ENCODE measurements at places on chromosomes 1 and 21.

DNA sequence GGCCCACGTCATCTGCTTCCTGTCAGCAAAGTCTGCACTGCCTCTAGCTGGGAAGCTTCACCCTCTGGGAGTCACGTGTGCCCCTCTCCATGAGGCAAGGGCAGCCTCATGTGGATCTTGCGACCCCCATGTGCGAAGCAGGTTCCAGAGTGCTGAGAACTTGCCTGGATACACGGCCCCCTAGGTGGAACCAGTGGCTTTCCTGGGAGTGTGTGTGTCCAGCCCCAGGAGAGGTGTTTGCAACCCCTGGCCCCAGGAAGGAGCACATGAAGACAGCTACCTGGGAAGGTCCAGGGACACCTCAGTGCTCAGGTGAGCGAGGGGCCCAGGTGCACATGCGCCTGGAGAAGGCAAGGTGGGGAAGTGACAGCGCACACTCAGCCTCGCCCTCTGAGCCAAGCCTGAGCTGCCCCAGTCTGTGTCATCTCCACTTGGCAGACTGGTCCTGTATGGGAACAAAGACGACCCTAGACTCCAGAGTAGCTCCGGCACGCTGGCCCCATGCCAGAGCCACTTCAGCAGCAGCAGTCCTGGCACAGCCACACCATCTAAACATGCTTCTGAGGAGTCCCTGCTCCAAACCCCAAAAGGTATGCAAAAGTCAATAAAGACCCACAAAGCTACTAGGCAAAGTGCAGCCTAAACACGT is 8.9 kb downstream of the LSS start:
- DNase-seq, result no peak

DNA sequence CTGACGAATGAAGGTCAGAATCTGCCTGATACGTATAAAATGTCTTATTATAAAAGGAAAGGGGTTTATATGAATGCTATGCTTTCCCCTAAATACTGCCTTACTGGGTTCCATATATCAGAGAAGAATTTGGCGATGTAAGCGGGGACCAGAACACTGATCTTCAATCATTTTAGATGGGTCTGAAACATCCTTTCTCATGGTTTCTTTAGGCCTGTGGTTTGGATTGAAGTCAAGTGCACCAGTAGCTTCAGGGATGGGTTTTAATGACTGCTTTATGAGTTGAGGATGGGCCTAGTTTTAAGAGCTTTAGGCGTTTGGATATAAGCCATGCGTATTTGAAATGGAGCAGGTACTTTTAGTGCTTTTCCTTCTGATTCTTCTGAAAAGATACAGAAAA is 6.9 kb downstream of the FMN2 start:
- no peak for DNase-seq

DNA sequence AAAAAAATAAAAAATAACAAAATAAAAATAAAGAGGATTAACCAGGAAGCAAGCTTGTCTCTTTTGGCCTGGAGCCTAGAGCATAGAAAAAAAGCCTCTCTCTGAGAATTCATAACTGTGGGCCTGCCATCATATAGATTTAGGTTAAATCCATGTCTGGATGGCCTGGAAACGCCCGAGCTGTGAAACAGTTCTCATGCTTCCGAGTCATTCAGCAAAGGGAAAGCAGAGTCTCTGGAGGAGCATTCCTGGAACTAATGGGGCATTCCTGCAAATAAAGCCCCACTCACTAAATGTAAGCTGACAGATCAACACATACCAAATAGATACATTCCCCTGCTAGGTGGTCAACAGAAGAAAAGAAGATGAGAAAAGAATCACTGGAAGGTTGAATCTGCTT is 75.8 kb upstream of the GNG4 start:
- no peak for DNase-seq

DNA sequence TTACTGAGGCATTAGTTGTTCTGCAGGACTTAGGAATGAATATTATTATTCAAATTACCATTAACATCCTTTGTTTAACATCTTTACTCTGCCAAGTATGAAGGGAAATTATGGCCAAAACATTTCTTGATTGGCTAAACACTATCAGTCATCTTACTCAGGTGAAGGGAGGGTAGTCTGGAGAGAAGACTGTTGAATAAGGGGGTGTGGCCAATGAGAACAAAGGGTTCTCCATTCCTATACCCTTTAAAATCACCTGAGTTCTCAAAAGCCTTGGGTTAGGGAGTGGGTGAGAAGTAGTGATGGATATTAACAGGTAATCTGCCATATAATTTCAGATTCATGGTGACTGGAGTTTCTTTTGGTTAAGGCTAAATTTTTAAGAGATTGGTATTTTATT is 19.3 kb downstream of the CRYZL1 start:
- no peak for DNase-seq

DNA sequence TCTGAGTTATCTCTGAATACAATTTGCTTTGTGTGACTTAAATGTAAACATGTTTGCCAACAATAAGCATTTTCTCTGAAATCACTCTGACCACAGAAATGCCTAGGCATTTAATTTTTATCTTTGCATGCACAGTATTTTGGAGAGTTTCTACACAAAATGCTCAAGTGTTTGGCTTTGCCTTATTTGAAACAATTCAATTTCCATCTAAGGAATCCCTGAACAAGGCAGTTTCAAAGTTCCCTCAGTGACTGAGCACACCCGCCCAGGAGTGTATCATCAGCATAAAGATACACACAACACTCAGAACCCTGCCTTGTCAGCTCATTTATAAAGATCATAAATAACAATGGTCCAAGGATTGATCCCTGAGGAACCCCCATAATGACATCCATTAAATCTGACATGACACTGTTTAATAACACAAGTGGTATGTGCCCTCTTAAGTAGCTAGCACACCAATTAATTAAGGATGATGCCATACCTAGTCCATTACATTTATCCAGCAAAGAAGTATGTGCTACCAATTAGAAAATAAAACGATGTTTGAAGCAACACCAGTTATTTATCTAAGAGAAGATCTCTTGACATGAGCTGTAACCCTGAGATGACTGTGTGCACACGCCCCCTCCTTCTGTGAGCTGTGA is 585.8 kb downstream of the ADGRL2 start:
- no peak for DNase-seq

All from NCI-H460 (cell line).